ENCODE measurements at places on chromosomes 3 and 15.

DNA sequence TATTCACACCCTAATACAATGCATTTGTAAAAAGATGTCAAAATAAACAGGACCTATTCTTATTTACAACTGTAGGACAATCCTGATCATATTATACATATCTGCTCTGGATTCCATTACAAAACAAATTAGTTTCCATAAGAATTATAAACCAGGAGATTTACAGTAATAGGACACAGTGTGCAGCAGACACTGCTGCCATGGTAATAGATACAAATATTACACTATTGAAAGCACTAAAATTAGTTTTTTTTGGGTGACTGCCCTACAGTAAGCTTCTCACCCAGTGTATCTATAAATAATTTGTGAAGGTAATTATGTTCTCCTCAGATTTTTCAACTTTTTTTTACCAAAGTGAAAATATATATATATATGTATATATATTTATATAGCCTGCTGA is 47.9 kb downstream of the USF3 start:
- no peak for DNase-seq

DNA sequence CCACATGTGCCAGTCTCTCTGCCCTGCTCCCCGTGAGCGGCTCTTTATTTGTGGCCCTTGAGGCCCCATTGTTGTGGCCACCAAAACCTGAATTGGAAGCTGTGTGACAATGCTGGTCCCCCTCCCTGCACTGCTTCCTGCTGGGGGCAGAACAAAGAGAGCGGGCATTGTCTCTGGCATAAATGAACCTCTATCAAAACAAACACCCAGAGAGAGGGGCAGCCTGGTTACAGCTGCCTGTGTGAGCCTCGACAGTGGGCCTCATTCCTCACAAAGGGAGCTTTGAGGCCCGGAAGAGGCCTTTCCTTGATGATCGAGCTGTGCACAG is 152.9 kb downstream of the IGF1R start:
- no peak for DNase-seq

- no peak for DNase-seq
These were observed 7.4 kb downstream of the NBEAL2 start for GRCh38 chr3:46986782-46987310.

- DNase-seq = no peak
These were observed 33.7 kb upstream of the MAGEF1 start for GRCh38 chr3:184745526-184745925.

- no peak for DNase-seq
These were observed 157.2 kb downstream of the GOLIM4 start for GRCh38 chr3:167938516-167938915.

GRCh38 chr3:193710286-193711165 is 117.5 kb downstream of the OPA1 start:
- no peak for DNase-seq

GRCh38 chr3:110384601-110385000 is 687.0 kb upstream of the NECTIN3 start:
- no peak for DNase-seq
